M059J (cell line): ENCODE measurements at places on chromosomes 13 and 19. TPM values are rescaled to one million over a fixed set of nuclear protein-coding genes. Genes with fewer than 3 reads are reported as not detected.

- no peak for DNase-seq
These were observed 705.5 kb upstream of the PCDH9 start for GRCh38 chr13:67935626-67936025.

- DNase-seq = peak; percentile 24
These were observed 11.9 kb upstream of the PRKD2 start for GRCh38 chr19:46728693-46729339.

DNA sequence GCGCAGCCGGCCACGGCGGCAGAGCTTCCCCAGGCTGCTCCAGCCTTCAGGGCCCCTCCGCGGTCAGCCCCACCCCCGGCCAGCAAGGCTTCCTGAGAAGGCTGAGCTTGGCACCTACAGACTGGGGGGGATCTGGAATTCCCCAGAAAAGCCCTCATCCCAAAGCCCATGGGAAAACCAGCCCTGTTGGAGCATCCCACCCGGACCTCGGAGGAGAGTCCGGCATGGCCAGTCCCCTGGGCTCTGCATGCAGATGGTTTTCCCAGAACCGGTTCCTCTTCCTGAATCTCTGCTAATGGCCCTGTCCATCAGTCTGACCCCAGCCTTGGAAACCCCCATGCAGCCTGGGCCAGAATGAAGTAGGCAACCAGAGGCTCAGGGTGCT lies 10.3 kb downstream of the RASA3 start:
- DNase-seq = no peak

DNA sequence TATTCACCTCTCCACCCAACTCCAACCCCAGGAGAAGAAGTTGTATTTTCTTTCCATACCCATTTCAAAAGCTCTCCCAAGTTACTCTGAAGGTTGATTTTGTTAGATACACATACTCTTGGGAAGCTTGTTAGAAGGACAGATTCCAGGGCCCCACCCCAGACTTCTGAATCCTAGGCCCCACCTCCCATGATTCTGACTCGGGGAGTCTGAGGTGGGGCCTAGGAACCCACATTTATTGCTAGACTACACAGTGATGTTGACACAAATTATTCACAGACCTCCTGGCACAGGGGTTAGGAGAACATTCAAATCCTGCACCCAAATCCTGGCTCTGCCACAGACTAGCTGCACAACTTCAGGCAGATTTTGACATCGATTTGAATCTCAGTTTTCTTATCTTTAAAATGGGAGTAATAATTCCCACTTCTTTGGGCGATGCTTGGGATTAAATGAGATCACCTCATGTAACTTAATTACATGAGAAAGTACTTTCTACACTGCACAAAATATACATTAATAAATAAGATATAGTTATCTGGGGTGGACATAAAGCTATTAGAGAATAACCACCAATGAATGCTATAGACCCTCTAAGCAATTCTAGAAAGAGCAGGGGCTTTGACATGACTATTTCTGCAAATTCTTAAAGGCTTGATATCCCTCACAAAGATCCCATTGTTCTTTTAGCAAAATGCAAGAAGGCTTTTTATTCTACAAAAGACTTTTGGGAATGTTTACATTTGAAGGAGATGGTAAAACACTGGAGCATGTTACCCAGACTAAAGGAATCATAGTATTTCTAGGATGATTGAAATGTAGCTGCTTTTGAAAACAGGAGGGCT lies 18.0 kb downstream of the MBNL2 start:
- no peak for DNase-seq

DNA sequence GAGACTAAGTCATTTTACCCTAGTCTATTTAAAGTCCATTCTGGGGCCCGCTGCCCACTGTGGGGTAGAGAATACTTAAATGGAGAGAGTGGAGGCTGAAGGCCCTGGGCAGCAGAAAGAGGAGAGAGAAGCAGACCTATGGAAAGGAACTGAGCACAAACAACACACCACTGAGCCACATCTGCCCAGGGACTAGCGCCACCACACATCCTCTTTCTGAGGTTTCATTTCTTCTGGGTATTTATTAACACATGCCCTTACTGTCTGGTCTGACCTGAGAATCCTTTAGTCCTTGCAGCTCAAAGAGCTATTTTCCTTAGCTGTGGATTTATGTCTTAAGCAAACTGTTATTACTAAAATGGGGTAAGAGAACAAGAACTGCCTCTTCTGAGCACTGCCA lies 154.0 kb downstream of the NALCN start:
- DNase-seq = no peak

DNA sequence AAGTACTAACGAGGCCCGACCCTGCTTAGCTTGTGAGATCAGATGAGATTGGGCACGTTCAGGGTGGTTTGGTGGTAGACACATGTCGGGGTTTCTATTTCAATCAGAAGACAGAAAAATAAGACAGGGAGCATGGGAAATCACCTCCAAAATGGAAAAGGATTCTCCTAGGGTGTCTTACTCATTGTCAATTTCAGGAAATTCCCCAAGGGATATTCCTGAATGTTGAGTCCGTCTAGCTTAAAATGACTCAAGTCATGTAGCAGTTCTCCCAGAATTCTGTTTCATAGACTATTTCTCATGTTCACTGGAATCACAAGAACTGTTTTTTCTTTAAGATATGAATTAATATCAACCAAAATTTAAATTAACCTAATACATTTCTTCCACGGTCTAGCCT lies 380.1 kb downstream of the EFNB2 start:
- peak; percentile 67 for DNase-seq

GRCh38 chr19:4583961-4584669 lies 24.6 kb upstream of the SEMA6B start:
- no peak for DNase-seq

- DNase-seq = peak; percentile 31
These were observed 34.4 kb downstream of the CCDC70 start for GRCh38 chr13:51895906-51896888.

- no peak for DNase-seq
These were observed 7.2 kb downstream of the WDR18 start for GRCh38 chr19:991174-991931.

- no peak for DNase-seq
These were observed 64.5 kb downstream of the SPATA13 start for GRCh38 chr13:24225062-24225461.

GRCh38 chr13:75738841-75739240 lies 102.7 kb downstream of the LMO7 start:
- DNase-seq = no peak

DNA sequence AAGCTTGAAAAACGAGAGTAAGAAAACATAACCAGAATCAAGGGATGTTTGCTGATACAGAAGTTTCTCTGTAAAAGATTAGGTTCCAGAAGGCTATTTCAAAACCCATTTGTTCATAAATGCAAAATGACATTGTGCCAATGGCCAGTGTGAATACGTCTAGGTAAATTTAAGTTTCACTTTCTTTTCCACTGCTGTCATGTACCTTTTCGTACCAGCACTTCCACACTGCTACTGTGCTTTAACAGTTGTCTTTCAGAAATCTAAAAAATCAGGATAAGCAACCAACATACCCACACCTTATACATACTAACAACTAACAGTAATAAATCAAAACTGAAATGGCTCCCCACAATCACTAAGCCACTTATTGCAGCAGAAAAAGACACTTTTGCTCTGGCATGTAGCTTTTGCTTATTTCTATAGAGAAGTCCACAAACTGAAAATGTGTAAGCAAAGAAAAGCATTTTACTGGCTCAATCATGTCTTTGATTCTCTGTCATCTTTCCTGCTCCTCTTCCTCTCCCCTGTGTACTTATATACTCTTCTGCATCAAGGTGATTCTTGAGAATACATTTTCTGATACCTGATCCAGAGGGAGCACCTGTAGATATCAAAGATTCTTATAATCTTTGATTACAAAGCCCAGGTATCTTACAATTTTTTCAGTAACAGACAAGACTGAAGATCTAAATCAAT lies 34.3 kb downstream of the ELF1 start:
- DNase-seq = peak; percentile 44

GRCh38 chr13:47146136-47146535 lies 249.3 kb upstream of the HTR2A start:
- DNase-seq = peak; percentile 68

GRCh38 chr19:28730791-28731512 lies 482.0 kb downstream of the UQCRFS1 start:
- no peak for DNase-seq

GRCh38 chr13:45194081-45194939 lies 6.5 kb downstream of the KCTD4 start:
- DNase-seq = no peak

DNA sequence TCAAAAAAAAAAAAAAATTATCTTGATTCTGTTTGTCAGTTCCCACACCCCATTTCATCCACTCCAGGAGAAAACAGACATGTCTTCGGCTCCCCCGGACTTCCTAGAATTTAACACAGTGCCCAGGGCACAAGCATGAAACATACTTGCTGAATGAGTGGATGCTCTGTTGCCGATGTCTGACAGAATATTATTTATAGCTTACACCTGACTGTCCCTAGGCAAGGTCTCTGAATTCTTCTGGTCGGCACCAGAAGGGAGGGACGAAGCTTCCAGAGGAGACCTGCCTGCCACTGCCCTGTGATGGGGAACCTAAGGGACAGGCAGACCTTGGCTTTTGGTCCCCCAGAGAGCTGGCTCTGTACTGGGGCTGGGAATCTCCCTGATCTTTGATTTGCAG lies 43.9 kb upstream of the PEG3 start:
- DNase-seq = no peak

GRCh38 chr19:19155495-19156219 lies 14.4 kb downstream of the MEF2B start:
- DNase-seq = no peak

DNA sequence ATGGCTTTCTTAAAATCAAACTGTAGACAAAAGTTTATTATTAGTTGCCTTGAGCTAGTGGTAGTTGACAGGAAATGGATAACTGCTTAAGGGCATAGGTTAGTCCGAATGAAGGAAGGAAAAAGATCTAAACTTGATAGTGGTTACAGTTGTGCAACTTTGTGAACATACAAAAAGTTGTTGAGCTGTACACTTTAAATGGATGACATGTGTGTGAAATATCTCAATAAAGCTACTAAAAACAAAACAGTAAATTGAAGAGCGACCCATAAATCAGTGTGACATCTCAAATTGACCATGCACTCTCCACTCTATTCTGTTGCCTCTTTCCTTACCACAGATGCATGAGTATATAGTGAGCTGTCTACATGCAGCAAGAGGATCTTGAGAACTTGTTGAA lies 1757.8 kb downstream of the PCDH9 start:
- DNase-seq = peak; percentile 10

The ZIK1 gene
- 10.3 and 12.3 TPM in 2 replicates for total RNA-seq

The COMMD6 gene
- 87.4 and 100 TPM in 2 replicates for total RNA-seq

The SLITRK1 gene
- 0.02 TPM in 1 of 2 replicates, not detected in the other for total RNA-seq

The CBY2 gene
- not detected in 2 replicates for total RNA-seq

The ACP7 gene
- total RNA-seq = 0.89 and 1.7 TPM in 2 replicates

The SYCN gene
- total RNA-seq = not detected in 2 replicates

The PRR22 gene
- total RNA-seq = 0.07 and 0.34 TPM in 2 replicates

The PALM gene
- total RNA-seq = 0.07 and 1.4 TPM in 2 replicates
